CD4-positive, alpha-beta T cell treated with Interleukin-4 for 4 hours (primary cell): ENCODE measurements at places on chromosomes 11 and 22.

DNA sequence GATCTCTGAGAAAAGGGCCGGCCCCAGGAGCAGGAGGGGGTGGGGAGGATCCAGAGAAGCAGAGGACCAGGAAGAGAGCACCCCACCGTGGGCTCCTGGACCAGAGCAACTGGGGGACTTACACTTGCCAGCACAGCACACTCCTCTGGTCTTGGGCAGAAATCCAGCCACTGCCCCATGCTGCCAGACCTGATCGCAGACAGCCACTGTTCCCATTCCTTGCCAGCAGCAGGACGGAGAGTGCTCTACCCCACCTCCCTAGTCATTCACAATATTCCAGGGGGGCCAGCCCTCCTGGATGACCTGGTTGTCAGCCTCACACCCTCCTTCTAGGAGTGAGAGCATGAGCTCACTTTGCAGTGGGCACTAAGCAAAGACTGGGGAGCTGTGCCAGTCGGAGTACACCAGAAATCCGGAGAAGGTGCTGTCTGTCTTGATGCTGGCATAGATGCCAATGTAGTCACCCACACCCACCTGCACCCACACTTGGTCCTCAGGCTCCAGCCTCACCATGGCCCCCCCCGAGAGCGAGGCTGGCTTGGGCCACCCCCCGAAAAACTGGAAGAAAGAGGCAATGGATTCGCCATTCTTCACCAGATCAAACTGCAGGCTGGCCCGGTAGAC is 1.6 kb downstream of the C1QTNF5 start:
- DNase-seq: no peak

DNA sequence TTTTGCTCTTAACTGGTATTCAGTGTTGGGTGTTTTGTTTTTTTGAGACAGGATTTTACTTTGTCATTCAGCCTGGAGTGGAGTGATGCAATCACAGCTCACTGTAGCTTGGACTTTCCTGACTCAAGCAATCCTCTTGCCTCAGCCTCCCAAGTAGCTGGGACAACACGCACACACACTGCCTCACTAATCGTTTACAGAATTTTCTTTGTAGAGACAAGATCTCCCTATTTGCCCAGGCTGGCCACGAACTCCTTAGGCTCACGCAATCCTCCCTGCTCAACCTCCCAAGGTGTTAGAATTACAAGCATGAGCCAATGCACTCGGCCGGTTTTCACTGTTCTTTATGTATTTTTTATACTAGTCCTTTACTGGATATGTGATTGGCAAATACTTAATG is 51.0 kb upstream of the IGLL5 start:
- DNase-seq: no peak

DNA sequence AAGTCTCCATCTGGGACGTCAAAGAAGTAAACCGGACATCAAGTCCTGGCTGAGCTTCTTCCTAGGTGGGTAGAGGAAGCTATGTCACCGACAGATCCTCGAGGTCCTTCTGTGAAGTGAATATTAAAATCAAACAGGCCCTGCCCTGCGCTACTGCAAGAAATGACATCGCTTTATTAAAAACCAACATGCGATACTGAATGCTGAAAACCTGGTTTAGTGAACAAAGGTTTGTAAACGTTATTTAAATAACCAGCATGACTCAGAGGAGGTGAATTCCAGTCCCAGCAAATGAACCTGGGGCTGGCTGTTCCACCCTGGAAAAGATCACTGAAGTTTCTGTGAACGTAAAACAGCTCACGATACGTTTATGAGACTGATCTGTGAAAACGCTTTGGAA is 645 bp downstream of the RTCB start:
- peak; percentile 42 for DNase-seq

GRCh38 chr11:69818603-69819441 is at the start of gene FGF3:
TSS of gene FGF3 (minus strand) at chr11:69819416. CDS start at chr11:69818933, 483 bp downstream.
- DNase-seq: no peak

DNA sequence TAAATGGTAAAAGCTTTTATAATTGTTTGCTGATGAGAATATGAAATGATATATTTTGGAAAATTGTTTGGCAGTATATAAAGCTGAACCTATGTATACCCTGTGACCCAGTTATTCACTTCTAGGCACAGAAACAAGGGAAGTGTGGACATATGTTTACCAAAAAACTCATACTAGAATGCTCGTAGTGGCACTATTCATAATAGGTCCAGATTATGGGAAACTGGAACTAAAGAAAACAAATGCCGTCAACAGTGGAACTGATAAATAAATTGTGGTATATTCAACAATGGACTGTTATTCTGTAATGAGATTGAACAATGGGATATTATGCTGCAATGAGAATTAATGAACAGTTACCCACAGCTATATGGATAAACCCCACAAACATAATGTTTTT is 32.8 kb downstream of the CSTPP1 start:
- no peak for DNase-seq

DNA sequence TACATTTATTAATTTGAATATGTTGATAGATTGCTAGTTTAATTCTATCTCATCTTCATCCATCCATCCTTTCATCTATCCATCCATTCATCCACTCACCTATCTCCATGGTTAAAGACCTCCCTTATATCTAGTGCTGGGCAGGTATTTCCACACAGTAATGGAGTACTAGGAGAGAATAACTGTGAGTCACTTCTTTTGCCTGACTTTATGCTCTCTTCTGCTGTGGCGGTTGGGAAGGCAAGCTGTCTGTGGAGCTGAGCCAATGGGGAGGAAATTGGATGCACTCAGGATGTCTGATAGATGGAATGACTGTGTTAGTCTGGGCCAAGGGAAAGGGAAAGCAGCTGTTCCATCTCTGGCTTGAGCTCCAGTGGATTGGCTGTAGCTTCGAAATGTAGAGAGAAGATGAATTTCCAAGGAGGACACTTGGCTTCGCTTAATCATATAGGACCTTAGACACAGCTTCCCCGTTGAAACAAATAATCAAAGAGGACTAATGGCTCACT is 60.3 kb downstream of the NELL1 start:
- DNase-seq: no peak

GRCh38 chr11:1541474-1542204 is 30.4 kb downstream of the DUSP8 start:
- no peak for DNase-seq

DNA sequence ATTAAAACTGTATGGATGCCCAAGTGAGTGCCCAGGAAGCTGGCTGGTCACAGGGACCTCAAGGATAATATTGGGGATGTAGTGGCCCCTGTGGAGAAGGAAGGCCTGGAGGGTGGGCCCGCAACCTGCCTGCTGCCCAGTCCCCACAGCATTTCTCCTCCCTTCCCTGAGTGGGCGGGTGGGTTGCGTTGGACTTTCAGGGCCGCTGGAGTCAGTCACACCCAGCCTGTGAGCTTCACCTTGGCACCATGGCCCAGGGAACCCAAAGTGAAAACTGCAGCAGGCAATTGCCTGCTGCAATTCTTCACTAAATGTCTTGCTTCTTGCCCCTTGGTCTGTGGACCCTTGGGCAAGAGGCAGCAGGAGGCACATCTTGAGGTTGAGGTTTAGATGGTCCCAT is 4.7 kb downstream of the GNAZ start:
- no peak for DNase-seq

DNA sequence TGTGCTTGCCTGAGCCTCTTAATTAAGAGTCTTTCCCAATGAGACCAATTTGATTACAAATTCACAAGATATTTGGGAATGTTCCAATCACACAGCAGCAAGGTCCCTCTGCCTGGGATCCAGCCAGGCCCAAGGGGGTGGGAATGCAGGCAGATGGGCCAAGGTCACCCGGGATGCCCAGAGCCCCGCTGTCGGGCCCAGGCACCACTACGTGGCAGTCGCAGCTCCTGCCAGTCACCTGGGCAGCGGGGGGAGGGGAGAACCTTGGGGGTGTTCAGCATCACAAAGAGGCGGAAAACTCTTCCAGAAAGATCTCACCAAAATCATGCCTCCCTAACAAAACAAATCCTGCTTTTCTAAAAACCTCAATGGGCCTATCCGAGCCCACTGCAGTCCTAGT is 30.9 kb downstream of the PPM1F start:
- DNase-seq: no peak

- no peak for DNase-seq
These were observed 410.9 kb upstream of the B3GAT1 start for GRCh38 chr11:134822897-134823296.

DNA sequence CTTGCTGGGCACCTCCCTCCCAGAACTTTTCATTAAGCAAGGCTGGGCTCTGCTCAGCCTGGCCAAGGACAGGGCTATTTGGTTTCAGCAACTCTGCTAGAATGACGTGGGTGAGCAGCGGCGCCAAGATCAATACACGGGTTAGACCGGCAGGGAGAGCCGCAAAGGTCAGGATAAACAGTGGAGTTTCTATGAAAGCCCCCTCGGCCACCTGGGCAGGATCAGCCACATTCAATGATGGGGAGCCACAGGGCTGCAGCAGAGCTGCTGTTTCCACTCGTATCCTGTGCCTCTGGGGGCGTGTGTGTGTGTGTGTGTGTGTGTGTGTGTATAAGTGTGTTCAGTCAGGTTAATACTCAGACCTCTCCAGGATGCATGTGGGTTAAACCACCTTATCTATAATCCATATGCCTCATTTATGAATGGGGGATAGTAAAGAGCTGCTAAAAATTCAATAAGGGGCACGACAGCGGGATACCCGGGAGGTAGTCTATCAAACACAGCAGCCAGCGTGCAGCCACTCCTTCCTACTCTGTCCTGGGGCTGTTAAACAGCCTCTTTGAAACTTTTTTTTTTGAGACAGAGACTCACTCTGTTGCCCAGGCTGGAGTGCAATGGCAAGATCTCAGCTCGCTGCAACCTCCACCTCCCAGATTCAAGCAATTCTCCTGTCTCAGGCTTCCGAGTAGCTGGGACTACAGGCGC is 34.8 kb downstream of the MYH9 start:
- no peak for DNase-seq

DNA sequence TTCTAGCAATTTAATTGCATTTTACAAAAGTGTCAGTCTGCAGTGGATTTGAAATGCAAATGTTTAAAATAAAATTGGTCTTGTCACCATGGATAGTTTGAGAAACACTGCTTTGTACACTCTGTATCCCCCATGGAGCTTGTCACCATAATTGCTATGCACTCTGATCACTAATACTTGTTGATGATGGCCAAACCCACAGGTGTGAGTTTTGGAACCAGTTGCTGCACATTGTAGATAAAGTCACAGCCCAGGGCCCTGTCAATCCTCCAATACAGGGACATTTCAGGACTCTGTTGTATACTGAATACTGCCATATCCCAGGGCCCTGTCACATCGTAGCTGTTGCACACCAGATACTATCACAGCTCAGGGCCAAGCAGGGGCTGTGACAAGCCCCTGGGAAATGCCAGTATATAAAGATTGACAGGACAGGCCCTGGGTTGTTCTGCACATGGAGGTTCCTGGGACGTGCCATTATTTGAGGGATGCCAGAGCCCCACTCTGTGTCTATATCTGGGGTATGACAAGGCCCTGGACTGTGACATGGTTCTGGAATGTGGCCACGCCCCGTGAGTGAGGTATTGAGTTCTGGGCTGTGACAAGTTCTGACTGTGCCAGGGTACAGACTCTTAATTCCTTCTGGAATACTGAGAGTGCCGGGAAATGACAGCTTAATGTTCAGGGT is 27.9 kb upstream of the SMPD1 start:
- no peak for DNase-seq

- DNase-seq: no peak
These were observed 130.8 kb downstream of the CEP164 start for GRCh38 chr11:117458275-117459122.

GRCh38 chr22:45007391-45008185 is 2.2 kb downstream of the PHF21B start:
- no peak for DNase-seq

- no peak for DNase-seq
These were observed 23.9 kb downstream of the LRFN4 start for GRCh38 chr11:66880496-66881450.

DNA sequence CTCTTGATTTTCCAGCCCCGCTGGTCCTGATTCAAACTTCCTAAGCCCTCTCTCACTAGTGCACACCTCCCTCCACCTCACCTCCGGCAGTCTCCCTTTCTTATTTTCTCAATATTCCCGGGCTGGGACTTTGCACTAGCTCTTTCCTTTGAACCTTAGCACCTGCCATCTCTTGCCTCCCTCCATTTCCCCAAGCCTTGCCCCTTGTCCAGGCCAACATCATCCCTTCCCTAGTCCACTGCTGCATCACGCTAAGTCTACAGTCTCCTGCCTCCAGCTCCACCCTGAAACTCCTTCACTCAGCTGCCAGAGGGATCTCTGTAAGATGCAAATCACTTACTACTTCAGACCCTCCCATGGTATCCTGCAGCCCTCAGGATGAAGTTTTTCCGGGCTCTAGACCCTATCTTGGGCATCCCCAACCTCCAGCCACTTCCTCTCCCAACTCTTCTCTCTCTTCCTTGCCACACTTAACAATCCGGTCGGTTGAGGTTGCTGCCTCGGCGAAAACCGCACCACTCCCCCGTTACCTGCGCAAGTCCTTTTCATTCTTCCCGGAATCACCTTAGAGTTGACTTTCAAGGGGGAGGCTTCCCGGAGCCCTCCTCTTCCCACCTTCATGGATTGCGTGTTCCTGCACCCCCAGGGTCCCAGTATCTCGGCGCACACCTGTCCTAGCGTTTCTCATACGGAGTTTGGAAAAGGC is 42.7 kb downstream of the NECTIN1 start:
- no peak for DNase-seq

GRCh38 chr11:2318707-2319106 is 16.9 kb downstream of the TSPAN32 start:
- DNase-seq: no peak

GRCh38 chr22:35641494-35642120 is 6.6 kb upstream of the APOL6 start:
- no peak for DNase-seq

DNA sequence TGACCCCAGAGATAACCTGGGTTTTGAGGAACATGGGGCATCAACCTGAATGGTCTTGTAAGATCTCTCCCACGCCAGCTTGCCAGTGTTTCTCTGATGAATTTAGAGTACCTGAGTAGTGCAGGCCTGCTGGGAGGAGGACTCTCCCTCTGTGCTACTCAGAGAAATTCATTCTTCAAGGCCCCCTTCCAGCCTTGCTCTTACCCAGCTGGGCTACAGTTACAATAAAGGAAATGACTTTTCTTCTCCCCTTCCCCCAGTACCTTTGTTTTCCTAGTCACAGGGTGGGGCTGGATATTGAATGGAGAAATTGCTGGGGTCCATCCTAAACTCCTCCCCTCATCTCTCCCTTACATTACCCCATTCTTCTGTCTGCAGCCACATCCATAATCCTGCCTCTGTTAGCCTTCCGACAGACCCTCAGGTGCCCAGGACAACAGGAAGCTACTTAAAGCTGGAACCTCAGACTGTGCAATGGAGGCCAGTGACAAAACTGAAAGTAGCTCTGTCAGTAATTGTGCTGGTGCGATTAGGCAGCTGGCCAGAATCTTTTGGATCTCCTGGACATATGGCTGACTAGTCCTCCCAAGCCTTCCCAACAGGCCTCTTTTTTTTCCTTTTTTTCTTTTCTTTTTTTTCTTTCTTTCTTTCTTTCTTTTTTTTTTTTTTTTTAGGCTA is 17.4 kb downstream of the LIMK2 start:
- no peak for DNase-seq

- DNase-seq: no peak
These were observed 527.5 kb downstream of the NTM start for GRCh38 chr11:131897956-131898355.
